ENCODE measurements at places on chromosomes 1 and 21.

GRCh38 chr1:10283318-10283984 is 73.1 kb downstream of the KIF1B start:
- DNase-seq: no peak

- no peak for DNase-seq
Measured at GRCh38 chr1:57727121-57727520, 303.3 kb upstream of the DAB1 start.

DNA sequence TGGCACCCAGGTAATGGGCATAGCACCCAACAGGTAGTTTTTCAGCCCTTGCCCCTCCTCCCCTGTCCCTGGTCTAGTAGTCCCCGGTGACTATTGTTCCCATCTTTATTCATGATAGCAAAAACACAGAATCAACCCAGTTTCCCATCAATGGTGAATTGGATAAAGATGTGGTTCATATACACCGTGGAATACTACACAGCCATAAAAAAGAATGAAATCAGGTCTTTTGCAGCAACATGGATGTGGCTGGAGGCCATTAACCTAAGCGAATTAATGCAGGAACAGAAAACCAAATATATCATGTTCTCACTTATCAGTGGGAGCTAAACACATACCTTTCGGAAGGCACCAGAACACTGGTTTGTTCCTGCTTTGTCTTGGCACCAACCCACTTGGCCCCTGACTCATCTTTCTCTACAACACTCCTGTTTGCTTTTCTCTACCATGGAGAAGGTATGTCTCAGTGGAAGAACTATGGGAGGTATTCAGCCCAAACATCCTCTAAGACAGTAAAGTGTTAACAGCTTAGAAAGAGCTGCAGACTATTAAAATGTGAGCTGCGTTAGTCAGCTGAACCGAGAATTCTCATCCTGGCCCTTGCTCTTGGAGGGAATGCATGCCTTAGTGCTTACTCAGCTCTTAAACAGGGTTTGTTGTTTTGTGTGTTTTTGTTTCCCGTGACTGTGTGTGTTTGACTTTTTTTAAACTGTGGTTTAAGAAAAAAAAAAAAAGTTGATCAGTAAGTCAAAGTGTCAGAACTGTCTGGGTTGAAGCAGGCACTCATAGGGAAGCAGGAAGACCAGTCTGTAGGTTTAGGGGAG is 203.0 kb downstream of the TOMM20 start:
- DNase-seq: no peak

DNA sequence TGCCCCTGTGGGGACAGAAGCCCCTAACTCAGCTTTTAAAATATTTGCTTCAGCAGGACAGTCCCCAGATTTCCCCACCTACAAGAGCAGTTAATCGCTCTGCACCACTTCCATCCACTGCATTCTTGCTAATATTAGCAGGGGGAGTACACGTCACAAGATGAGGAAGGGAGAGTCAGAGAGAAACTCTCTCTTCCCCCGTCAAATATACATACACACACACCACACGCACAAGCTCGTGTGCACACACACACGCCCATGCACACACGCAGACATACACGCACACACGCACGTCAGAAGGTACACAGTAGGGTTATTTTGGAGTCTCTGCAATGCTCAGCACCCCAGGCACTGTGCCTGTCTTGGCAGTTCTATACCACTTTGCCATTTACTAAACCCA is 2.1 kb downstream of the CLCA1 start:
- DNase-seq: no peak

GRCh38 chr1:214923278-214923915 is 159.1 kb upstream of the KCNK2 start:
- no peak for DNase-seq

- DNase-seq: no peak
Measured at GRCh38 chr21:39805983-39806382, 61.0 kb downstream of the IGSF5 start.

DNA sequence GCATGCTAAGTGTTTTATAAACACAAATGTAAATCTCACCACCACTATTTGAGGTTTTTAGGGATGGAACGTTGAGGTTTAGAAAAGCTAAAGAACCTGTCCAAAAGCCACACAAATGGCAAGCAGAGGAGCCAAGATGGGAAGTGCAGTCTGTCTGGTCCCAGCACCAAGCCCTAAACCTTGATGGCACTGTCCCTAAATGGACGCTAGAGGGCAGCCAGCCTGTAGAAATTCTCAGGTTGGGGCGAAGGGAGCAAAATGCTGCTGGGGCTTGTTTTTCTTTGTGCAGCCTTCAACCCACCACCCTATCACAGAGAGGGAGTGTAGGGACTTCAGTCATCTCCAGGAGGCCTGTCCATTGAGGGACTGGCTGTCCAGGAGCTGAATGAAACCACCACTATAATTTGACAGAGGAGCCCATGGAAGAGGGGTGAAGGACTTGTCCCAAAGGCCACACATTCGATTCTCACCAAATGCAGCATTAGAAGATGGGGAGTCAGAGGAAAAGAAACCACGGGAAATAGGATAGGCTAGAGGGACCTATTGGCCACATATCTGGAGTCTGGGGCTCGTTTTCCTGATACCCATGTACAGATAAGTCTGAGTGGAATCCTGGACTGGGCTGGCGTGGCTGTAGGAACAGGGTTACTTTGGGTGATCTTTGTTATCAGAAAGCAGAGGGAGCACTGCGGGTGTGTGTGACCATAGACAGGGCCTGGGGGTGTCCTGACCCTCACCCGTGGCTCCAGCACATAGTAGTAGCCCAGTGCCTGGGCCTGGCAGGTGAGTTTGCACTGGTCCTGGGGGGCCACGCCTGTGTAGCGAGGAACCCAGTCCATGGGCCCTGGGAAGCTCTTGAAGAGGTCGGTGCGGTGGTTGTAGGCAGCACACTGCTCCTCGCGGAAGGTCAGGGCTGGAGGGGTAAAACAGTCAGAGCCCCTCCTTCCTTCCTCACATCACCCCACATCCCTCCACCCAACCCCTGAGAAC is 6.1 kb downstream of the ADAMTS4 start:
- DNase-seq: peak; percentile 71

- no peak for DNase-seq
Measured at GRCh38 chr1:162018418-162018817, 5.3 kb downstream of the OLFML2B start.

- DNase-seq: peak; percentile 25
Measured at GRCh38 chr1:115469703-115470476, 131.8 kb upstream of the NGF start.

DNA sequence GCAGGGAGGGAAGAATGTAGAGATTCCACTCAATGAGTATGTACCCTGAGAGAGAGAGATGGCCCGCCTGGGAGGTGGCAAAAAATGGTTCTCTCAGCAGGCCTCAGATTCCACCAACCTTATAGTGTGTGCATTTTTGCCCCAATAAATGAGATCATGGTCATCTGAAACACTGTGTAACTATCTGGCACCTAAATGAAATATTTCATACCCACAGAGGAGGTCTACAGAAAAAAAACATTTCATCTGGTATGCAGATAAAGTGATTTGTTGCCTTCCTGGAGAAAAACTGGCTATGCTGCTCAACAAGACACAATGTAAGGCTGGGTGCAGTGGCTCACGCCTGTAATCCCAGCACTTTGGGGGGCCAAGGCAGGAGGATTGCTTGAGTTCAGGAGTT is 4.9 kb downstream of the TMCO2 start:
- DNase-seq: no peak

- DNase-seq: no peak
Measured at GRCh38 chr21:31337996-31338907, 5.8 kb downstream of the TIAM1 start.

- no peak for DNase-seq
Measured at GRCh38 chr1:198352975-198353695, 187.3 kb downstream of the ATP6V1G3 start.

DNA sequence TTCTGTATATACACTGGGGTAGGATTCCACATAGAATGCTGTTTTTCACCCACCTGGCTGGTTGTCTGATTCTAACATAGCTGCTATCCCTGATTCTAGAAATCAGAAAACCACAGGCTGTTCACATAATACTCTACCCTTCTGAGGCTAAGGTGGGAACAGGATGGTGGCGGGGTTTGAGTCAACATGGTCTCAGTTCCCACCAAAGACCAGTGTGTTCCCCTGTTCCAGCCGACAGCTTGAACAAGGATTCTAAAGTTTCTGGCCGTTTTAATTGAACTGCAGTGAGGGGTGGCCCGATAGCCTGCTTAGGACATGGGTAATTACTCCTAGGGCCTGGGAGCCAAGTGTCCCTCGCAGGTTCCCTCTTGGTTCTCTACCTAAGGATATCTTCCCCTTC is 38.4 kb downstream of the PEX14 start:
- no peak for DNase-seq

GRCh38 chr1:12172042-12172851 is 5.5 kb downstream of the TNFRSF1B start:
- DNase-seq: no peak

DNA sequence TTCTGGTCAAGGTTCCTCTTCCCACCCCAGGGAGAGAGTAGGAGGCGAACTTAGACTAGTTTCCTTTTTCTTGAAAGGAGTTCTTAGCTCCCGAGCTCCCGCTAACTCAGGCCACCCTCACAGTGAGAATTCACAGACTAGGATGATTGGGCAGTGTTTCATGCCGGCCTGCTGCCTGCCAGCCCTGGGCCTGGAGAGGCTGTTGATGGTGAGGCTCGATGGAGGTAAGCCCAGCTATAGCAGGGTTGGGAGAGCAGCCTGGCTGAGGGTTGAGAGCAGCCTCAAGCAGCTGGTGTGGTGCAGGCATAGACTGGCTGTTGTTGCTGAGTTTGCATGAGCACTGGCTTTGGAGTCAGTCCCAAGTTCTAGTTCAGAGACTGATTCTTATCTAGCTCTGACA is 274.4 kb downstream of the MATN1 start:
- DNase-seq: no peak

DNA sequence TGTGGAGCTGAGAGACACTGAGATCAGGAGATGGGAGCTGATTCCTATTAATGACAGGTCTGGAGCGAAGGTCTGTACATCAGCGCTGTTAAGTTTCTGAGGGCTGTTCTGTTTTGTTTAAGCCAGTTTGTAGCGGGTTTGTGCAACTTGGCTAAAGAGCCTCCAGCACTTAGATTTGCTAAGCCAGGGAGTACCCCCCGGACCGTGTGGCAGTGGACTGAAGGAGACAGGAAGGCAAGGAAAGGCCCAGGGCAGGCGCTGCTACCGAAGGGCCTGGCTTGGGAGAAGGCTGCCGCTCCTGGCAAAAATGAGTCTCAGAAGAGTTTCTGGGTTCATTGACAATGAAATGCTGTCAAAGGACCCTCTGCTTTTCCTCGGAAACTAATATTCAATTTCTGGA is 139.3 kb upstream of the ZNF644 start:
- DNase-seq: no peak

DNA sequence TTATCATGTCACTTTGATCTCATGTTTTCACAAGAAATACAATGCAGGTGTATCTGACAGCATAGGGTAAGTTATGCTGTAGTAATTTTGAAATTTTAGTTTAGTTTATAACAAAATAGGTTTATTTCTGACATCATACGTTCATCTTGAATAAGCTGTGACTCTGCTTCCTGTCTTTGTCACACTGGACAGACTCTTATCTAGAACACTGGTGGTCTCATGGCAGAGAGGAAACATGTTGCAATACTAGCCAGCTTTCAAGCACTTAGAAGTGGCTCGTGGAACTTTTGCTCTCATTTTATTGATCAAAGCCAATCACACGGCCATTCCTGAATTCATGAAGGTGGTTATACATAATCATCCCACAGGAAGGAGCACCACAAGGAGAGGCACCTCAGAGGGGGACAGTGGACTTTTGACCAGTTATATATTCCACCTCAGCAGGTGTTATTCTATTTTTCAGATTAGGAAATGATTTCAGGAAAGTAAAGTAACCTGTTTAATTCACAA is 46.5 kb downstream of the CYP2J2 start:
- DNase-seq: no peak

- DNase-seq: no peak
Measured at GRCh38 chr21:17476006-17476405, 36.8 kb upstream of the CXADR start.

- no peak for DNase-seq
Measured at GRCh38 chr1:178086766-178087165, 7.1 kb upstream of the RASAL2 start.

DNA sequence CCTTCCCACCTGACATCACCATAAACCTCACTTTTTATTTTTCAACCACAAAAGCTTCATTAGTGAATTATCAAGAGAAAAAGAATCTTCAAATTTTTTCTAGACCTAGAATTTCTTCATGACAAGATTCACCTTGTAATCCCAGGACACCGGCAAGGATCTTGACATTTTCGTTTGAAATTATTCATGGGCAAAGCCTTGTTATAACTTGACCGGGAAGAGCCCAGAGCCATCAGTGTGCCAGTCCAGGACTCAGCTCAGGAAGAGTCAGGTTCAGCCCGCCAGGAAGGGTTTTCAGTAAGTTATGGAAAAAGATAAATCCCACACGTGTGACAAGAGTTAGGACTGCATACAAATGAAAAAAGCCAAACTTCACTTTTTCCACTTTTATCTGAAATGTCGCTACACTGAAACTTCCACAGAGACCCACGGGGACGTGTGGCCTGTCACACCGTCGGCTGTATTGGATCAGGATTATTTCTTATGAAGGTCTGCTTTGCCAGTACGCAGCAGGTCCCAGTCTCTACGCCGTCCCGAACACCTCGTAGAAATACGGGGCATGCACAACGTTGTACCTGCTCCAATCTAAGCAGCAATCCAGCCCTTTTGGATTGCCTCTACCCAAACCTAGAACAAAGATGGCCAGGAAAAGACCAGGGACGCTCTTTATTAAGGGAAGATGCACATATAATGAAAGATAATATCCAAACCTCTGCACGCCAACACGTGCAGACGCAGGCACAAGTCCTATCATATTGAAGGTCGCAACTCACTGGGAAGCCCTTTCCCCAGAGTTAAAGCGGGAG is 916 bp downstream of the F3 start:
- DNase-seq: no peak

DNA sequence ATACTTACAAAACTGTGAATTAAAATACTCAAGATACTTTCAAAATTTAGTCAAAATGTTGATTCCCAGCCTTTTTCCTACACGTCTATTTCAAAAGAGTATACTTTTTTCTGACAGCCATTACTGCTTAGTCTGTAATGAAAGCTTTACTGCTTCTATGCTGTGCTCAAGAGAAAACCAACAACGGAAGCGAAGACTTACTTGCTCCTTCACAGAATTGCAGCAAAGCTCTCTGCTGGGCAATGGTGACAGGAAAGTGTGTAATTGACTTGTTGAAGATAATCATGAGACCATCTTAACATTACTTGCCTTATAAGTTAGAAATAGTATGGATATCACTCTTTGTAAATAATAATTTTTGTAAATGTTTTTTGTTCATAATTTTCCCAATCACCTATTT is 1.7 kb upstream of the DYNLT5 start:
- no peak for DNase-seq

GRCh38 chr21:45258466-45258865 is 29.2 kb downstream of the POFUT2 start:
- no peak for DNase-seq

- no peak for DNase-seq
Measured at GRCh38 chr1:168053681-168054080, 83.0 kb downstream of the GPR161 start.

GRCh38 chr1:198575798-198576641 is 35.5 kb upstream of the ATP6V1G3 start:
- no peak for DNase-seq

All from GM19239 (cell line).